Activated T-helper 9 cell treated with anti-CD3 and anti-CD28 coated beads, Interleukin-2, amount 50 U/mL, for 16 hours (primary cell): ENCODE measurements at places on chromosomes 1 and 21.

GRCh38 chr1:220315070-220315839 is 43.0 kb upstream of the RAB3GAP2 start:
- DNase-seq = no peak

DNA sequence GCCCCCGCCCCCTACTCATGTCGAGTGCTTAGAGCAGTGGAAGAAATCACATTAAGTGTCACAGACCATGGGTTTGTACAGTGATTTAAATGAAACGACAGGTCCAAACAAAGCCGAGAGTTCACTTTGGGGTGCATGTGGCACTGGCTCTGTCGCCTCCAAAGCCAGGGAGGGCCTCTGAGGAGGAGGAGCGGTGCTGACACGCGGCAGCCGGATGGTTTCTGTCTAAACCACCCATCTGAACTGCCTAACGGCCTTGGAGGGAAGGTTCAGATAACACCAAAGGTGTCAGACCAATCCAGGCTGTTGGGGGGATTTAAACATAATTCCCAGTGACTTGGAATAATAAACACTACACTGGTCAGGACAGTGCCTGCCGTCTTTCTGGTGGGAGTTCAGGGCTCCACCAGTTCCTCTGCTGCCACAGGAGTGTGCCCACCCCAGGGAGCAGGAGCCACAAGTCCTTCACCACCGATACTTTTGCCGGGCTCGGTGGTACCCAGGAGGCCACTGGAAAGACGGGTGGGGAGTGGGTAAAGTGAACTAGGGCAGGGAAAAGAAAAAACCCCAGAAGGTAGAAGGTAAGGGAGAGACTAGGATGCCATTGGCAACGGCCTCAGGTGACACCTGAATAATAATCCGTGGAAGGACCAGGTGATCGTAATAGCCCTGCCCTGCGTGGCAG is 78.2 kb downstream of the SLC66A1 start:
- DNase-seq = no peak

DNA sequence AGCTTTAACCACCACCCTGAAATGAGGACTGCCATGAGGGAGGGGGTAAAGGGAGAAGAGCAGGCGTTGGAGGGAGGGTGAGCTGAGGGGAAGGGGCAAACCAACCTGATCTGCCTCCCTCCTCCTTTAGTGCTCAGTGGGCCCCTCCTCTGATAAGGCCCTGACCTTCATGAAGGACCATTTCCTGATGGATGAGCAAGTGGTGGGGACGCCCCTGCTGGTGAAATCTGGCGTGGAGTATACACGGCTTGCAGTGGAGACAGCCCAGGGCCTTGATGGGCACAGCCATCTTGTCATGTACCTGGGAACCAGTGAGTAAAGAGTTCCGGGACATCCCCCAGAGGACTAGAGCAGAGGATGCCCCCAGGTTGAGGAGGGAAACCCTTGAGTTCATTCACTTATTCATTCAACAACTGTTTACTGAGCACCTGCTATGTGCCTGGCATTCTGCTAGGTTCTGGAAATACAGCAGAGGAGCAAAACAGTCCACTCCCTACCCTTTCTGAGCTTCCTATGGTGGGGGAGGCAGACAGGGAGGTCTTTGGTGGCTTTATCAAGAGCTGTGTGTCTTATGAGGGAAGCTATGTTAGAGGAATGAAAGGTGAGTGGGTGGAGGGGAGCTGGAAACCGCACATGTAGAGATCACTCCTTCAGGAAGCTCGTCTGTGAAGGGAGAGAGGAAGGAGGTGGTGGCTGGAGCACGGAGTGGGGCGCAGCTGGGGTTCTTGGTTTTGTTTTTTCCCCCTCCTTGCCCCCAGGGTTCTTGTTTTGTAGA is 19.5 kb downstream of the SEMA4A start:
- no peak for DNase-seq

DNA sequence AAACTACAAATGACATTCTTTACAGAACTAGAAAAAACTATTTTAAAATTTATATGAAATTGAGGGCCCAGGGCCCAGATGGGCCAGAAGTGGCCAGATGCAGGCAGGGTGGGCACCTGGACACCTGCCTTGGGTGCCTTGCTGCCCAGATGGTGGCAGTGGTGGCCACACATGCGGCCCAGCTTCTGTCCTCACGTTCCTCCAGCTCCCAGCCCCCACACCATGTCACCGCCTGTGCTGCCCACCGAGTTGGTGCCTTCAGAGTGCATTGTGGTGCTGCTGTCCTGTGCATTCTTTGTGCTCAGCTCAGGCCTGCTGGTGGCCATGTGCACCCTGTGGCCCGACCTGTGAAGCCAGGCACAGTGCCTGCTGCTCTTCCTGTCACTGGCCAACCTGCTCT is 216.8 kb upstream of the CXADR start:
- no peak for DNase-seq

- no peak for DNase-seq
Observed at GRCh38 chr1:244276646-244277045, 175.1 kb downstream of the ADSS2 start.
